ENCODE measurements at places on chromosomes 7 and 10.

- no peak for DNase-seq
Measured at GRCh38 chr10:12218991-12219390, 23.0 kb downstream of the CDC123 start.

GRCh38 chr7:140031364-140031763 is 31.4 kb downstream of the PARP12 start:
- no peak for DNase-seq

- peak; percentile 74 for DNase-seq
Measured at GRCh38 chr7:37208528-37208927, 240.1 kb downstream of the ELMO1 start.

GRCh38 chr10:71089162-71089561 is 123.2 kb upstream of the UNC5B start:
- no peak for DNase-seq

- DNase-seq: no peak
Measured at GRCh38 chr7:139908792-139909191, 79.7 kb downstream of the TBXAS1 start.

- DNase-seq: no peak
Measured at GRCh38 chr7:464454-465401, 54.9 kb downstream of the PDGFA start.

DNA sequence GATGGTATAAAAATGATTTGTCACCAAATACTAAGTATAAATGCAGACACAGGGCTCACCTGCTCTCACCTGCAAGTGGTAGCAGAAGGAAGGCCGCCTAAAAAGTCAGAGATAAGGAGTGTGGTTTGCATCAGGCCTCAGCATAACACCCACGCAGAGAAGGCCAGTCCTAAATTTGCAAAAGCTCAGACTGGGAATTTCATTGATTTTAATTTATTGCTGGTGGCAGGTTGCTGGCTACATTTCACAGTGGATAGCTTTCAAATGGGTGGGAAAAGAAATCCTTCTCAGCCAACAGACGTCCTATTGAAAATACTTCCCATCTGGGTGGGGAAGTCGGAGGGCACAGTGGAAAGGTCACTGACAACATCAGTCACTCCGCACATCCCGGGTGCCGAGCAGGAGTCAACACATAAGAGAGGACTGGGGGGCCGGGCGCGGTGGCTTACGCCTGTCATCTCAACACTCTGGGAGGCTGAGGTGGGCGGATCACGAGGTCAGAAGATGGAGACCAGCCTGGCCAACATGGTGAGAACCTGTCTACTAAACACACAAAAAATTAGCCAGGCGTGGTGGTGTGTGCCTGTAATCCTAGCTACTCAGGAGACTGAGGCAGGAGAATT is 561.8 kb upstream of the MKI67 start:
- no peak for DNase-seq

DNA sequence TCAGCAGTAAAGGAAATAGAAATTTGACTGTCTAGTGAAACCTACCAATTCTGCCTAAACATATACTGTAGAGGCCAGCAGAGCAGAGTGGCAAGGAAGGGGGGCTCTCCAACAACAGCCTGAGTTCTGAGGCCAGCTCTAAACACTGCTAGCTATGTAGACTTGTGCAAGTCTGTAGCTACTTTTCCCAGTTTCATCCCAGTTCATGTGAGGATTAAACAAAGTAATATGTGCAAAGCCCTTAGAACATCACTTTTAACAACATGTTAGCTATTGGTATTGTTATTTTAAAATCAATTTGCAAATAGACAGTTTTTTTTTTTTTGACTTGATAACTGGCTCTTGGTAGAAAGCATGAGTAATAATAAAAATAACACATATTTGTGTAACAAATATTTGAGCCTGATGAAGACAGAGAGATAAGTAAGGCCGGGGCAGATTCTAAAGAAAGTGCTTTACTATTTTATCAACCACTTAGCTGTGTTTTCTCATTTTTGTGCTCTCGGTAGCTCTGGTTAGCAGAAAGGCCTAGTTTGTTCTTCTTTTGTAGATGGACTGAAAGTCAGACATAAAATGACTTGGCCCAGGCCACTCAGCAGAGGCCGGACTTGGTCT is 9.3 kb downstream of the CHST12 start:
- no peak for DNase-seq

DNA sequence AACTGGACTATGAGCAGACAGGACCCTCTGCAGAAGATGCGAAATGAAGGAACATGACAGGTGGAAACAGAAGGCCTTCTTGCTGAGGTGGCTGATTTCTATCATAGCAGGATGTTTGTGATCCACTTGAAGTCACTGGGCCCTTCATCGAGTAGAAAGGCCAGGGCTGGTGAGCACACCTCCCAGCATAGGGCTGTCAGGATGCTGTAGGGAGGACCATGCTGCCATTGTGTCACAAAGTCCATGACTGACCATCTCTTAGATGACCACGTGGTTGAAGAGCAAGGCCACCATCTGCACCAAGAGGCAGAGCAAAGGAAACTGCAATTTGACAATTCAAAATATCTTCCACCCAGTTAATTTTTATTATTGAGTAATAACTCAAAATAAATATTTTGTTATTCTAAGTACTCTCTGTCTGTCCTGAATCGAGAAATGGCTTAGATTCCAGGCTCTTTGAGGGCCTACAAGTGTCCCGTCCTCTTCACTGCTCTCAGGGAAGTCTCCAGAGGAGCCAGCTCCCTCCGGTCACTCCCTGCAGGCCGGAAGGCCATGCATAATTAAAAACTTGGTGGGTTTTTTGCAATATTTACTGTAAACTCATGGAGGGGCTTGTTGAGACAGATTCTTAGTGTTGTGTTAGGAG is 249.3 kb upstream of the ZMIZ1 start:
- DNase-seq: no peak

- DNase-seq: no peak
Measured at GRCh38 chr10:131102676-131103075, 208.8 kb downstream of the TCERG1L start.

GRCh38 chr7:34133356-34133982 is 228.1 kb downstream of the BMPER start:
- peak; percentile 33 for DNase-seq

GRCh38 chr10:51186361-51186760 is 112.1 kb downstream of the PRKG1 start:
- no peak for DNase-seq

GRCh38 chr10:22002591-22003176 is 846 bp downstream of the DNAJC1 start:
- DNase-seq: peak; percentile 66

All from renal cortical epithelial cell (primary cell).